ENCODE measurements at places on chromosomes 6 and 20.

GRCh38 chr6:57064809-57065208, 18.3 kb downstream of the KIAA1586 start:
- DNase-seq: no peak

GRCh38 chr20:32505723-32506473, 79.2 kb downstream of the NOL4L start:
- DNase-seq: no peak

DNA sequence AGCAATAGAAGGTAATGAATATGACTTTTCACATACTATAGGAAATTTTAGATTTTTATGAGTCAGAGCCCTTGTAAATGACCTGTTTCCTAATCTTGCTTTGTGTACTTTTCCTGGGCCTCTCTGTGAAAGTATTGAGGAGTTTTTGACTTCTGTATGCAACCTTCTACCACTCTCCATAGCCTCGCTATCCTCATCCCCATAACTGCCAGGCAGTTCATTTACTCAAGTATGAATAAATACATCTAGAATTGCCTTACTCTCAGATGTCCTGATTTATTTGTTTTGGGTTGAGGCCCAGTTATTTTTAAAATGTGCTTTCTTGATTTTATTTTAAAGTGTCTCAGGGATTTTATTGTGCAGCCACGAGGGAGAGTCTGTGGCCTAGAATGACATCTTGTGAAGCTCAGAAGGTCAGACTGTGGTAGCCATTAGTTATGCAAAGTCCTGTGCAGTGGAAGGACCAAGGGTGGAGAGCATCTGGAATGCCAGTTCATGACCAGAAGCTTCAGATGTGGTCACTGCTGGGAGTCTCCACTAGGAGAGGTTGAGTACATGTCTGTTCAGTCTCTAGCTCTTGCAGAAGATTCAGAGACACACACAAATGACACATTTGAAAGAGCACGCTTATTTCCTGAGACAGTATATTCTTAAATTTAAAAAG, 346.2 kb upstream of the IMPG1 start:
- no peak for DNase-seq

- DNase-seq: no peak
Measured at GRCh38 chr6:4322134-4322845, 186.9 kb upstream of the ECI2 start.

DNA sequence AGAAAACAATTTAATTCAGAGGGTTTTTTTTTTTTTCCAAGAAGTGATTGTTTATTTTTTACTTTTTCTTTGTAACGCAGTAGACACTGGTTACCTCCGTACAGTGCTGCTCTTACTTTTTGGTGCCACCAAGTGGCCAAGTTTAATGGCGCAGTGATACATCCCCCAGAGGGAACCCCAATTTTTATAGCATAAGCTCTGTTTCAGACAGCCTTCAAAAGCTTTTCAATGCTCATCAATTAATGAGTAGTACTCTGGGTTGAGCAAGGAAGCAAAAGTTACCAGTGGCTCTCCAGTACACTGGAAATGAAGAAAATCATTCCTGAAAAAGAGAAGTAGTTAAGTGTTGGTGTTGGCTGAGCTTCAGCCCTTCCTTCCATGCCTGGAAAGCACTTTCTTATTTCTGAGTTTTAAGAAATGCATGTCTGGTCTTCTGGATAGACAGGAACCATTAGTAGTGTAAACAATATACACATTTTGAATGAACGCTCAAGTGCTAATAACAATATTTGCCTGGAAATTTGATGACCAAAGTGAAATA, 129.1 kb upstream of the SMLR1 start:
- DNase-seq: peak; percentile 38

- peak; percentile 90 for DNase-seq
Measured at GRCh38 chr6:134173936-134174671, 121.7 kb upstream of the SLC2A12 start.

- no peak for DNase-seq
Measured at GRCh38 chr20:1622450-1622849, 2.6 kb upstream of the SIRPB1 start.

- DNase-seq: no peak
Measured at GRCh38 chr20:62688083-62688482, 20.6 kb upstream of the NTSR1 start.

- no peak for DNase-seq
Measured at GRCh38 chr20:38181207-38181801, 16.2 kb upstream of the TGM2 start.

GRCh38 chr6:85544776-85545175, 48.9 kb downstream of the SNX14 start:
- no peak for DNase-seq

DNA sequence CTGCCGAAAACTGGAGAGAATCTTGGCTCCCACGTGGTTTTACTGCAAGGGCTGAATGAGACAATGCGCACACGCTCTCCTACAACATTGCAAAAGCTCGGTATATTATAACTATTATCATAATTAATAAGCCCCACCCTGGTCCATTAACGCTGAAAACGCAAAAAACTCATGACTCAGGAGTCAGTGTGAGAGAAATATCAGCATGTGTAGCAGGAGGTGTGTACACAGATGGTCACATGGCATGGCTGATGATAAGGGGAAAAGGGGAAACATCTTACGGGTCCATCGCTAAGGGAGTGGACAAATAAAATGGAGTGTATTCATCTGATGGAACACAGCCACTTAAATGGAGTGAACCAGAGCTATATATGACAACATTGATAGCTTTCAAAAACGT, 29.2 kb downstream of the CDH22 start:
- DNase-seq: no peak

DNA sequence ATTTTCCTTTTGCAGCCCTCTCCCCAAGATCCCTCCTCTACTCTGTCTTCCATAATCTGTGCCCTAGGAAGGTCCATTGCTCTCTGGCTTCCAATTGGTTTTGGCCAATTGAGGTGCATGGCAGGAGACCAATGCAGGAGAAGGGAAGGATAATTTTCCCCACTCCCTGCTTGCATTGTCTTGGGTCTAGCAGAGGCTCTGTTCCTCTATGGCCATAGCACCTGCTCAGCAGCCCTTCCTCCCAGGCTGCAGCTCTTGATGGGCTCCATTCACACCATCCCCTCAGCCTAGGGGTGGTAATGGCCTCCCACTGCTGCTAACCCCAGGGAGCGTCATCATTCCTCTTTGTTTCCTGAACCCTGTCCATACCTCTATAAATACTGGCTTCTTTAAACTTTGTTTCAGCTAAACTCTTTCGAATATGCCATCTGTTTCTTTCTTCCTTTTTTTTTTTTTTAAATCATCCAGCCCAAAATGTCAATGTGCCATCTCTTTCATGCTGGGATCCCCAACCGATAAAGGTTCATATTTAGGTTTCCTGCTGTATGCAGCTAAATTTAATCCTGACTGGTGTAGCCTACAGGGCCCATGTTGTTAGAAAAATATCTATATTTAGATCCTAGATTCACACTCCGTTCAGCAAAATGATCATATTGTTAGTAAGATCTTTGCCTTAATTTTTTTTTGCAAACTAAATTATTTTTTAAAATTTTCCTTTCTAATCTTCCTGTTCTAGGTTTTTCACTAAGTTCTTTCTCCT, 63.8 kb downstream of the HECA start:
- no peak for DNase-seq

DNA sequence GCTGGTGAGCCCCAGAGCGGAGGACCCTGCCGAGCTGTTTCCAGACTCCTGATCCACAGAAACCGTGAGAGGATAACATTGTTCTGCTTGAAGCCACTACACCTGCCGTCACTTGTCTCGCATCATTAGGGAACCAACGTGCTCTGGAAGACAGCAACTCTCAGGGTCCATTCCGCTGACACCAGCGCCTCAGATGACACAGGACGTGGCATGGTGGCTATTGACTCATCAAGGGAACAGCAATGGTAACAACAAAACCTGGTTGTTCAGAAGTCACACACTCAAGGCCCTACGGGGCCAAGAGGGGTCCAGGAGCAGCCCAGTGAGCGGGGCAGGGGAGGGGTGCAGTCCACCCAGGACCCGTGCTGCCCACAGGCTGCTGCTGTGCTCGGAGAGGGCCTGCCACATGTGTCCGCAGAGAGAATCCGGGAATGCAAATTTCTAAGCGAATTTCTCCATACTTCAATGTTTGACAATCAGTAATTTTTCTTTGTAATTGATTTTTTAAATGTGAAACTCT, 110.4 kb downstream of the TTLL2 start:
- DNase-seq: no peak

DNA sequence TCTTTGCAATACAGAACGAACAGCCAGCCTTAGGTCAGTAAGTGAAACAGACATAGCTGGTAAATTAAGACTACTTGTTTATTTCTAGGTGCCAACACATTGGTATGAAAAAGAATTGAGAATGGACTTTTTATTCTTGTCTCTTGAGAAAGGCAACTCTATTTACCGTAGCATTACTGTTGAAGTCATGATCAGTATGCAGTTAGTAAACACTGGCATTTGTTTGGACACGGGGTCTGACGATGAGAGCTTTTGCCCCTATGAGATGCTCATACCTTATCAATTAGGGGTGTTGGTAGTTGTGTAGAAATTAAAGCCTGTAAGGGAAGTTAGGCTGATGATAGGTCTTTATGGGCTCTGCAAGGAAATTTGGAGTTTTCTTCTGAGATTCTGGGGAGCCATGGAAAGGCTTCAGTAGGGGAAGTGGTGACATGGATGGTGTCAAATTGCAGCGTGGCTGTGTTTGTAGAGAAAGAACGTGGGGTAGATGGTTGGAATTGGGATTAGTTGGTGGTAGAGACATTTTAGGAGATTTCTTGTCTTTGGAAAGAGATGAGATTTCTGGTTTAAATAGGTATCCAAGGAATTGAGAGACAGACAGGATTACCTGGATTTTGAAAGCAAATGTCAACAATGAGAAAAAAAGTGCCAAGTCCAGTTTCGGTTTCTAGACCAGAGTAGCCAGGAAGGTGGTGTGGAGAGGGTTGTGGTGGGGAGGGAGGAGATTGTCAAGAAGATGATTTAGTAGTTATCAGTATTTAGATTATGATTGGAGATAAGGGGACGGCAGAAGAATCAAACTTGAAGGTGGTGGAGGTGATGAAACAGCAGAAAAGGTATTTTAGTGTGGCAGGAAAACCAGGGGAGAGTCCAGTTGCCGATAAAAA, 116.6 kb downstream of the JARID2 start:
- DNase-seq: no peak

All from stimulated activated CD4-positive, alpha-beta T cell treated with anti-CD3 and anti-CD28 coated beads, Interleukin-4, amount 100 ng/mL, for 48 hours (primary cell).